ENCODE measurements at places on chromosomes 5 and 9.

GRCh38 chr5:112682621-112683061, 55.0 kb upstream of the APC start:
- no peak for DNase-seq

DNA sequence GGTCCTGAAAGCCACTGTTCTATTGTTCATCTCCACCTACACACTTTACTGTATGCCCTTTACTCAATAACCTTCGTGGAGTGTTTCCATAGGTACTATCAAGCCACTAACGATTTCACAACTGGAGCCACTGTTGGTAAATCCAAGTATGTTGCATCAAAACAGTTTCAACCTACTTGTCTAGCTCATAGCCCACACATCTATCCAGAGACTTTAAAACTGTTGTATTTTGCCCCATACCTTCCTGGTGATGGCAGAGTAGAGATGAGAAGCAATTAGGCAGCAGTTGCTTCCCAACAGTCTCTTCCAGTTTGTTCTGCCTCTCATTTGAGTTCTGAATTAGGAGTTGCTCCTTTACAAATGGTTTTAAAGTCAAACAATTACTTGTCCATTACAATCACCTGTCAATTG, 607 bp downstream of the FAXDC2 start:
- DNase-seq: no peak

GRCh38 chr5:119276978-119277377, 78.8 kb upstream of the TNFAIP8 start:
- no peak for DNase-seq

DNA sequence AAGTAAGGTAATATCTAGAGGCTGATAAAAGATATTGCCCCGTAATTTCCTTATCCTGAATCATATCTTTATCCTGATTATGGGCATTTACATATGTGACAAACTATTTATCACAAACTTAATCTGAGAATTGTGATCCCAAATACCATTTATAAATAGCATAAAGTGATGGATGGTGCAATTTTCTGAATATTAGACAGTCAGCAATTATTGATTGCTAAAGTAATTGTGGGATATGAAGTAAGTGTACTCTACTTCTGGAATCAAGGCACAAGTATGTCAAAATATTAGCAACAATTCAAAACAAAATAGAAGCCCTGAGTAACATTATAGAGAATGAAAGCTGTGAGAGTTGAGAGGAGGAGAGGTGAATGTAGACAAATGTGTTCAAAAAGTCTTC, 361.9 kb upstream of the CDH6 start:
- DNase-seq: no peak

DNA sequence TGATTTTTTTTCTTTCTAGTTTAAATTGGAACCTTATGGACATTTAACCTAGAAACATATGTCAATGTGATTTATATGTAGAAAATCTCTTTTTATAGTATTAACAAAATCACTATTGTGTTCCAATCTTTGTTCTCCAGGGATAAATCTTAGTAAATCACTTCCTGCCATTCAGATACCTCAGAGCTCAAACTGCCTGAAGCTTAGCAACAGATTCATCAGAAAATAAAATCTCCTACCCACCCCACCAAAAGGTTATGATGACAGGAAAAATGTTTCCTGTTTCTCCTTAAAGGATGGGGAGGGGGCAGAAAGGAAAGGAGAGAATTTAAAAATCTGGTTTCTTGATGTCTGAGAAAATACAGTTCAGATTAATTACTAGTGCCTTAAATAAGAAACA, 105.0 kb upstream of the TUT7 start:
- no peak for DNase-seq

GRCh38 chr5:122076050-122076461, 2.0 kb downstream of the LOX start:
- no peak for DNase-seq

DNA sequence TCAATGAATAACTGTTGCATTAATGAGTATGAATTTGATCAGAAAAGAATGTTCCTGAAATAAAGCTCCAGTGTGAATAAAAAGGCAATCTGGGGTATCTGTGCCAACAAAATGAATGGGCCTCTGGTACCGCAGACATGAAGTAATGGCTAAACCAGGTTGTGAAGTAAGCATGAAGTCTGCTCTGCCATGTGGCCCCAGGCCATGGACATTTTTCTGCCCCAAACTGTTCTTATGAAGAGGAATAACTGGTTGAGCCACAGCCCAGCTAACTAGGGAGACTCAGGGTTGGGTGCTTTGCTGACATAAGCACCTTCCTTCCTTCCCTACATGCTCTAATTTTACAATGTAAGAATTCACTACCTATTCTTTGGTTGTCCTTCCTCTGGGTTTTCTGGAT, 147.4 kb upstream of the LRRTM2 start:
- no peak for DNase-seq

DNA sequence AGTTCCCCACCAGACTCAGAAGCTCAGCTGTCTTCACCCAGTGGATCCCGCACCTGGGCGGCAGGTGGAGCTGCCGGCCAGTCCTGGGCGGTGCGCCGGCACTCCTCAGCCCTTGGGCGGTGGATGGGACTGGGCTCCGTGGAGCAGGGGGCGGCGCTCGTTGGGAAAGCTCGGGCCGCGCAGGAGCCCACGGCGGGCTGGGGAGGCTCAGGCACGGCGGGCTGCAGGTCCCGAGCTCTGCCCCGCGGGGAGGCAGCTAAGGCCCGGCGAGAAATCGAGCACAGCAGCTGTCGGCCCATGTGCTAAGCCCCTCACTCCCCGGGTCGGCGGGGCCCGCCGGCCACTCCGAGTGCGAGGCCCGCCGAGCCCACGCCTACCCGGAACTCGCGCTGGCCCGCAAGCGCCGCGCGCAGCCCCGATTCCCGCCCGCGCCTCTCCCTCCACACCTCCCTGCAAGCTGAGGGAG, 560.0 kb downstream of the BRINP1 start:
- no peak for DNase-seq

- no peak for DNase-seq
Observed at GRCh38 chr5:139049780-139050179, 148.4 kb downstream of the SIL1 start.

GRCh38 chr5:83277953-83278352, 193.6 kb upstream of the VCAN start:
- no peak for DNase-seq

GRCh38 chr9:88710449-88710848, 175.5 kb downstream of the NXNL2 start:
- no peak for DNase-seq

- no peak for DNase-seq
Observed at GRCh38 chr9:30519756-30520155, 1864.7 kb upstream of the ACO1 start.

GRCh38 chr9:96187151-96187555, 114.8 kb downstream of the HSD17B3 start:
- DNase-seq: no peak

- DNase-seq: no peak
Observed at GRCh38 chr5:150211156-150212030, 21.5 kb downstream of the SLC6A7 start.

- no peak for DNase-seq
Observed at GRCh38 chr9:91836515-91836914, 113.5 kb downstream of the ROR2 start.

DNA sequence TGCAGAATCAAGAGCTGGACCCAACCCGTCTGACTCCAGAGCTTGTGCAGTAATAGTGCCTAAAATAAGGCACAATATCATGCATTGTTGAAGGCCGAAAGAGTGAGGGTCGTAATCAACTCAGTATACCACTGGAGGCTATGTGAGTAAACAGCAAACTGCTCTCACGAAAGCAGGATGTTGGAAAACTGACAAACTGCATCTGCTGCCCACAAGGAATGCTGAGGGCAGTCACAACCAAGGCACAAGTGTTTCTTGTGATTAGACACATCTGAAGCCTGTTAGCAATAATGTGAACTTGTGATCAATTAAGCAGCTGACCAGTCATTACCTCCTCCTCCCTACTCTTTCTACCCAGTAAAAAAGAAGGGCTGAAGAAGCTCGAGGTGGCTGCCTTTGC, 48.8 kb downstream of the TRPM3 start:
- no peak for DNase-seq

DNA sequence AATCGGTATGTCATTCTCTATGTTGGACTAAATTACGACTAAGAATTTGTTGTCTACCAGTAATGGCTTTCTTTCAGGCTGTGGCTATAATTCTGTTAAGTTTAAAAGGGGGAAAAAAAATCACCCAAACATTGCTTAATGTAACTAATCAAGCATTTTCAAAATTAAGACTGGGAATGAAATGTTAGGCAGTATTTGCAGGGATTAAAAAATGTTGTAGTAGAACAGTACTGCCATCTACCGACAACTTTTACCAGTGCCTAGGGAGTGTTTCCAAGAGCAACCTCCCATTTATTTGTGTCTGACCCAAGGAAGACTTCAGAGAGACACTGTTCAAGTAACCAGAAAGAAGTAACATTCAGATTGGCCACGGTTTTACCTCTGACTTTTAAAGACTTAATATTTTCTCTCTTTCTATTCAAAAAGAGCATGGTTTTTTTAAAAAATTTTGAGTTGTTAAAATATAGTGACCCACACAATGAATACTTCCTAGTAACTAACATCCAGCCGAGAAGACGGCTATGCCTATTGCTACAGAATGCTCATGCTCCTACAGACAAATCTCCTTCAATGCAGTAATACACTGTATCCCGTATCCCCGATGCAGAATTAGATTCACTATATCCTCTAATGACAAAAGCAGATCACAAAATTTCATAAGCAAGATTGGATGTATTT, 92.4 kb downstream of the ARL15 start:
- DNase-seq: no peak

- DNase-seq: no peak
Observed at GRCh38 chr5:131959136-131959535, 13.7 kb upstream of the MEIKIN start.

GRCh38 chr9:116432051-116432450, 255.1 kb upstream of the TRIM32 start:
- no peak for DNase-seq

DNA sequence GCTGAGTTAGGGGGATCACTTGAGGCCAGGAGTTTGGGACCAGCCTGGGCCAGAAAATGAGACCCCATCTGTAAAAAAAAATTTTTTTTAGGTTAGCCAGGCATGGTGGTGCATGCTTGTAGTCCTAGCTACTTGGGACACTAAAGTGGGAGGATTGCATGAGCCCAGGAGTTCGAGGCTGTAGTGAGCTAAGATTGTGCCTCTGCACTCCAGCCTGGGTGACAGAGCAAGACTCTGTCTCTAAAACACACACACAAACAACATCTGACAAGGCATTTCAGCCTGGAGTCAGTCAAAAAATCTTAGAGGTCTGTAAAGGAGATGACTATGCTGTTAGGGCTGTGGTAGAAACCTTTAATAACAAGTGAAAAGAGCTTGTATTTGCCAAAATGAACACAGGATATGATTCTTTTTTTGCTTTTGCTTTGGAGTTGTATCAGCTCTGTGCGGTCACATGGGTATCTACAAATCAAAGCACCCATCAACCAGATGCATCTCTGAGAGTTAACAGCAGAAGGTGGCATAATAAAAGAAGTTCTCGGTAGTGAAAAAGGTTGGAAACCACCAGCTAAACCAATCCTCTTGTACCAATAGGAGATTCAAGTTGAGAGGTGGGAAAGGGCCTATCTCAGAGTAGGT, 3.6 kb upstream of the PSMD5 start:
- peak; percentile 54 for DNase-seq

- no peak for DNase-seq
Observed at GRCh38 chr5:142057697-142058056, 44.9 kb upstream of the GNPDA1 start.

DNA sequence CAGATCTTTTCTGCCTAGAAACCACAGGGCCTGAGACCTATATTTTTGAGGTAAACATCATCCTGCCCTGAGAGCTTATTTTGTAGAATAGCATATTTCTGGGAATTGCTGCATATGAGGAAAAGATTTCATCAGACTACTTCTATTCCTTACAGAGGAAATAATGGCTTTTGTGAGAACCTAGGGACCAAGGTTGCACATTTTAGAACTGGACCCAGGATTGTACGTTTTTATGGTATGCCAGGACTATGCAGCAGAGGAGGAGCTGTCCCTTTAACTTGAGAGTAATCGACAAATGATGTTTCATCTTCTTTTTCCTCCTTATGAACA, 2.2 kb upstream of the ALDH1A1 start:
- DNase-seq: no peak

- no peak for DNase-seq
Observed at GRCh38 chr9:101671567-101671966, 66.9 kb downstream of the GRIN3A start.

- no peak for DNase-seq
Observed at GRCh38 chr5:123748239-123748638, 236.3 kb downstream of the CSNK1G3 start.

DNA sequence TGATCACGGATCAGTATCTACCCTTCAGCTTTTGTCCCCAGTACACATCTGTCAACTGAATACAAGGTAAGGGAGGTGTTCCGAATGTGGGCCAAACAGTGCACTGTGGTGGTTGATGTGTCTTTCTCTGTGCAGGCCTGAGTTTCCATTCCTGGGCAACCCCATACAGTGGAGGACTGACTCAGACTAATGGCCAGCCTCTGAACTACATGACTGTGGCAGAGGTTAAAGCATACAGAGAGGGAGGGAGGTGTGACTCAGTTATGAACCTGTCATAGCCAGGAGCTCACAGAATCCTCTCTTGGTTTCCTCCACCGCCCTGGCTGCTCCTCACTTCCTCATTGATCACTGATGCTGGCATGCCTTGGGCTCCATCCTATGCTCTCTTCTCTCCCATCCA, 136.4 kb upstream of the TAS2R1 start:
- DNase-seq: no peak

DNA sequence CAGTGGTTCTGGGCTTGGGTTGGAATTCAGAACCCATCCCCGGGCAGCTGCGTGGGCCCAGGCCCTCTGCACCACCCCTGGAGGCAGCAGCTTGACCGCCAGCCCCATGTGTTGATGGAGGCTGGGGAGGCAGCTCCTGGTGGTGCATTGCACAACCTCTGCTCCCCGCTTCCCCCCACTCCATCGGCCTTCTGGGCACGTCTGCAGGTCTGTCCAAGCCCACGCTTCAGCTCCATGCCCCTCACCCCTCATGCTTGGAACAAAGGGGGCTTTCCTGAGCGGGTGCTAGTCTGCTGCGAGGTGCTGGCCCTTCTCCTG, 1.4 kb downstream of the NCS1 start:
- DNase-seq: no peak

DNA sequence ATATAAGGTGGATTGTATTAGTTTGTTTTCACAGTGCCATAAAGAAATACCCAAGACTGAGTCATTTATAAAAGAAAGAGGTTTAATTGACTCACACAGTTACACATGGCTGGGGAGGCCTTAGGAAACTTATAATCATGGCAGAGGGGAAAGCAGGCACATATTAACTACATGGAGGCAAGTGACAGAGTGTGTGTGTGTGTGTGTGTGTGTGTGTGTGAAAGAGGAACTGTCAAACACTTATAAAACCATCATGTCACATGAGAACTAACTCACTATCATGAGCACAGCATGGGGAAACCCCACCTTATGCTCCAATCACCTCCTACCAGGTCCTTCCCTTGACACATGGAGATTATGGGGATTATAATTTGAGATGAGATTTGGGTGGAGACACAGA, 118.6 kb downstream of the SPEF2 start:
- DNase-seq: no peak

Data from CD8-positive, alpha-beta T cell (primary cell).